ENCODE measurements at places on chromosomes 12 and 14. TPM values are rescaled to one million over a fixed set of nuclear protein-coding genes. Genes with fewer than 3 reads are reported as not detected.

HVCN1 gene
- total RNA-seq = 0.53 TPM

PTPRO gene
- 0.08 TPM for total RNA-seq

SERPINA1 gene
- total RNA-seq = 18.9 TPM

FGF6 gene
- total RNA-seq = not detected

AKAP3 gene
- total RNA-seq = 1.2 TPM

KCNA1 gene
- total RNA-seq = not detected

STYK1 gene
- 2.1 TPM for total RNA-seq

TCL1B gene
- not detected for total RNA-seq

PLXNC1 gene
- under 0.01 TPM for total RNA-seq

IQSEC3 gene
- 0.34 TPM for total RNA-seq

RD3L gene
- not detected for total RNA-seq

INSM2 gene
- total RNA-seq = not detected

TOMM20L gene
- not detected for total RNA-seq

CLEC9A gene
- not detected for total RNA-seq

PTCSC3 gene
- not detected for total RNA-seq

OR9K2 gene
- total RNA-seq = not detected

PIGH gene
- total RNA-seq = 16.0 TPM

AQP6 gene
- 0.47 TPM for total RNA-seq

SGPP1 gene
- 33.0 TPM for total RNA-seq

GPR84 gene
- total RNA-seq = not detected

COCH gene
- total RNA-seq = 0.23 TPM

DPY19L2 gene
- total RNA-seq = 2.9 TPM

CLEC2B gene
- total RNA-seq = 1.6 TPM

SPIC gene
- not detected for total RNA-seq

DNAJC22 gene
- total RNA-seq = not detected

HOXC5 gene
- total RNA-seq = 1.6 TPM

LBHD2 gene
- total RNA-seq = not detected

IL22 gene
- not detected for total RNA-seq

CLEC7A gene
- total RNA-seq = not detected

EML5 gene
- 0.72 TPM for total RNA-seq

CPNE8 gene
- total RNA-seq = 10.2 TPM
